RKO (cell line): ENCODE measurements at places on chromosomes 2 and 18.

GRCh38 chr18:50674307-50674980, 114.6 kb downstream of the MAPK4 start:
- no peak for DNase-seq

- DNase-seq = peak; percentile 63
These were observed 866 bp downstream of the CRIM1 start for GRCh38 chr2:36356298-36356989.

DNA sequence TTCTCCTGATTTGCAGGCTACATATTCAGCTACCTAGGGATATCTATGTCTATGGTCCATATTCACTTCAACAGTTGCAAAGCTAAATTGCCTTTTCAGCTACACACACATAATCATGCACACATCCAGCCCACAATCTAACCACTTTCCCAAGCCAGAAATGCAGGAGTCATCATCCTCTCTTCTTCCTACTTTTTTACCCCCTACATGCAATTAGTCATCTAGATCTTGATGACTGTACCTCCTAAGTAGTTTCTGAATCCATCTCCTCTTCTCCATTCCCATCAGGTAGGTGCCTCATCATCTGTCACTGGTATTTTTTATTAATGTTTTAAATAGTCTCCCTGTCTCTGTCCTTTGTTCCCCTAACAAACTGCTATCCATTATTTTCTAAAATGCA, 23.7 kb upstream of the SPRED2 start:
- DNase-seq = peak; percentile 72

- DNase-seq = no peak
These were observed 98.8 kb downstream of the RIF1 start for GRCh38 chr2:151508519-151508918.

DNA sequence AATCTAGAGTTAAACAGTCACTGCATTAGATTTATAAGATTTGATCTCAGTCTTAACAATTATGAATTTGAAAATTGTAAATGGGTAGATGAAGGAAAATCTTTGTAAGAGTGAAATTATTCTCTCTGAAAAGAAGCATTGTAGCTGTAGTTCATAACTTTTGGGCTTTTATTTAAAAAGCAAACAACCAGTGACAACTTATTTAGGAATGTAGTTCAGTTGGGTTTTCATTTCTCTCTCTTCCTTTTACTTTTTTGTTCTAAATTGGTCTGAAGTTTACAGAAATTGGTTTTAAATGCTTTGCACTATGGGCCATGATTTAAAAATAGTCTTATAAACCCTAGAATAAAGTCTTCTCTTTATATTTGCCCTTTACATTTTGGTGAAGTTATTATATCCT, 296.6 kb downstream of the GULP1 start:
- DNase-seq = no peak

DNA sequence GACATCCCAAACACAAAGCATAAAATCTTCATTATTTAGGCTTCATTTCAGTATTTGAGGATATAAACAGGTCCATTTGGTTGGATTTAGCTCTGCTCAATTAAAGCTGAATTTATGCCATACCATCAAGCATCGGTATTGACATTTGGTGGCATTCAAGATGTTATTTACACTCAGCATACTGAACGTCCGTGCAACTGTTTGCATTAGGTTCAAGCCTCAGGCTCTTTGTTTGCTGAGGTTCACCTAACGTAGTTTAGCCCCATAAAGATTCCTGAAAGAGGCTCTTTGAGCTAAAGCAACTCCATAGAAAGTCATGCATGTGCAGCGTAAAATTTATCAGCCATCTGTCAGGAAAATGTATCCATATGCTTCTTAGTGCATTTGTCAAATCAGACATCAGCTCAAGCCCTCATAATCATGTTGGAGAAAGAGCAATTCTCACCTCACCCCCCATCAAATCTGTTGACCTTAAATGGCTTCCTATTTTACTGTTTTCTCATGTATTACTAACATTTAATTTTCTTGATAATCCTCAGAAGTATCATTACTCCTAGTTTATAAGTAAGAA, 366.9 kb downstream of the EPHA4 start:
- no peak for DNase-seq

GRCh38 chr18:12362473-12363174, 14.4 kb downstream of the AFG3L2 start:
- DNase-seq = no peak

- no peak for DNase-seq
These were observed 404.0 kb upstream of the MYT1L start for GRCh38 chr2:2735041-2735440.

DNA sequence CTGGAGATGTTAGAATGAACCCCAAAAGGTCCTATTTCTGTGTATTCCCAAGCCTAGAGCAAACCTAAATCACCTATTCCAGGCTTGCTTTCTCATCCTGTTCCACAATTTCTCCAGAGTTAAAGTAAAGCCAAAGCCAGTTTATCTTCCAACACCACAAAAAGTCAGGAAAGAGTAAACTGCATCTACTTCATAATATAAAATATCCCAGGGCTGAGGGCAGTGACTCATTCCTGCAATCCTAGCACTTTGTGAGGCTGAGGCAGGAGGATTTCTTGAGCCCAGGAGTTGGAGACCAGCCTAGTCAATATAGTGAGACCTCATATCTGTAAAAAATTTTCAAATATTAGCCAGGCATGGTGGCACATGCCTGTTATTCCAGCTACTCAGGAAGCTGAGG, 241.4 kb downstream of the CDH20 start:
- DNase-seq = no peak

DNA sequence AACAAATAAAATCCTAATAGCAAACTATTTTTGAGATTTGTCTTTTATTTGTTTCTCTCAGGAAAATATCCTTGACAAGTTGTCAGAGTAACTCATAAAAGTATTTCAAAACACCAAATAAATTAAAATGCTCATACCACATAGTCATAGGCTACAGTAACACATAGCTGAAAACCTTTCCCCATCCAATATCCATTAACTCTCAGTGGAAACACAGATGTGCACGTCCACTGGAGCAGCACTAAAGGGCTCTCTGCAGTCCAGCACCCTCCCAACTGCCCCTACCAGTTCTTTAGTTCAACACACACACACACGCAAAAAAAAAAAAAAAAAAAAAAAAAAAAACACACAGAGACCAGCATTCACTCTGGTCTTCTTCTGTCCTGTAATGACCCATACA, 879 bp upstream of the XDH start:
- DNase-seq = no peak

DNA sequence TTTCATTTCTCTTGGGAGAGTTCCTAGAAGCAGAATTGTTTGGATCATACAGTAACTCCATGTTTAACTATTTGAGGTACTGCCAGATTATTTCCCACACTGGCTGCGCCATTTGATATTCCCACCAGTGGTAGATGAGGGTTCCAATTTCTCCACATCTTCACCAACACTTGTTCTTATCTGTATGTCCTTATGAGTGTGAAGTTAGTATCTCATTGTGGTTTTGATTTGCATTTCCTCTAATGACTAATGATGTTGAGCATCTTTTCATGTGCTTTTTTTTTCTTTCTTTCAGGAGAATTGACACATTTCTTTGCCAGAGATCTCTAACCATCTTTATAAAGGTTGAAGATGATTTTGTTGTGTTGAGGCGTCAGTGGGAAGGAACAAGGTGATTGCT, 4.1 kb upstream of the MGAT5 start:
- no peak for DNase-seq

DNA sequence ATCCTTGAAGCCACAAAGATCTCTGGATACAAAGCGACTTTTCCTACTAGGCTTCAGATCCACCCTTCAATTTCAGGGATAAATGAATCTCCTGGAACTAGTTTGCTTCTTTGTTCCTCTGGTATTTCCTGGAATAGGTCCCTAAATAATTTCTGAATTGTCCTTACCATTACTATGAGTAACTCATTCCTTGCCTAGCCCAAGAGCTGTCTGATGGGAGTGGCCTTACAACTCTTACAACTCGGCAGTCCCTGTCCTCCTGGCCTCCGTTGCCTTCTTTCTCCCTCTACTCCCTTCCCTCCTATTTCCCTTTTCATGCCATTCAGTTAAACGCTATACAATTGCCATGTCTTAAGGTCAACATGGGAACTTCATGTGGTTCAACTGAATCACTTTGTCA, 98.2 kb upstream of the FHL2 start:
- no peak for DNase-seq

DNA sequence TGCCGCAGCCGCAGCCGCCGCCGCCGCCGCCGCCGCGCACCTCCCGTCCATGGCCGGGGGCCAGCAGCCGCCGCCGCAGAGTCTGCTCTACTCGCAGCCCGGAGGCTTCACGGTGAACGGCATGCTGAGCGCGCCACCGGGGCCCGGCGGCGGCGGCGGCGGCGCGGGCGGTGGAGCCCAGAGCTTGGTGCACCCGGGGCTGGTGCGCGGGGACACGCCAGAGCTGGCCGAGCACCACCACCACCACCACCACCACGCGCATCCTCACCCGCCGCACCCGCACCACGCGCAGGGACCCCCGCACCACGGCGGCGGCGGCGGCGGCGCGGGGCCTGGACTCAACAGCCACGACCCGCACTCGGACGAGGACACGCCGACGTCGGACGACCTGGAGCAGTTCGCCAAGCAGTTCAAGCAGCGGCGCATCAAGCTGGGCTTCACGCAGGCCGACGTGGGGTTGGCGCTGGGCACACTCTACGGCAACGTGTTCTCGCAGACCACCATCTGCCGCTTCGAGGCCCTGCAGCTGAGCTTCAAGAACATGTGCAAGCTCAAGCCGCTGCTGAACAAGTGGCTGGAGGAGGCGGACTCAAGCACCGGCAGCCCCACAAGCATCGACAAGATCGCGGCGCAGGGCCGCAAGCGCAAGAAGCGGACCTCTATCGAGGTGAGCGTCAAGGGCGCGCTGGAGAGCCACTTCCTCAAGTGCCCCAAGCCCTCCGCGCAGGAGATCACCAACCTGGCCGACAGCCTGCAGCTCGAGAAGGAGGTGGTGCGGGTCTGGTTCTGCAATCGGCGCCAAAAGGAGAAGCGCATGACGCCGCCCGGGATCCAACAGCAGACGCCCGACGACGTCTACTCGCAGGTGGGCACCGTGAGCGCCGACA, 2.4 kb downstream of the POU3F3 start:
- DNase-seq = no peak

- no peak for DNase-seq
These were observed 70.6 kb downstream of the GDF7 start for GRCh38 chr2:20737505-20737904.

DNA sequence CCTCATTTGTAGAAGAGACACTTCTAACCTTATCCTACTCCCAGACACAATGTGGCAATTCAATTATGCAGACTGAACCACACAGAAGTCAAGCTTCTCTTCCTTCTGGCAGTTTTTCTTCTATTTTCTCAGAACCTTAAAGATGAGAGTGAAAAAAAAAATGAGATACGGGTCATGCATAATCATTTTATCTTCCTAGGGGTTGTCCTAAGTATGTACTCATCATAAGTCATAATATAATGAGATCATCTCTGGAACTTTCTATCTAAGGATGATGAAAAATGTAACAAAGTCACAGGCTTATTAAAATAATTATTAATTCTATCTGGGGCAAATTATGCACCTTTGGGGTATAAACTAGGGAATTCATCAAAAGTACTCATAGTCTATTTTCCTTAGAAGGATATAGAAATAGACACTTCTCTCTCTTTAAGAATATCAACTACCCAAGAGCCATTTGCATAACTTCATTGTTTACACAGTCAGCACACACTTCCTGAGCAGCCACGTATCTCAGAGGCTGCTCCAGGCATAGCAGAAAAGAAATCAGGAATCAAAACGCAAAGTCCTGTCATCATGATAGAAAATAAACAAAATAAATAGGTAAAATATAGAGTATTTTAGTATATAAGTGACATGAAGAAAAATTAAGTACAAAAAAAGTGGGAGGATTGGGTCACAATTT, 345.9 kb upstream of the SPHKAP start:
- DNase-seq = no peak

DNA sequence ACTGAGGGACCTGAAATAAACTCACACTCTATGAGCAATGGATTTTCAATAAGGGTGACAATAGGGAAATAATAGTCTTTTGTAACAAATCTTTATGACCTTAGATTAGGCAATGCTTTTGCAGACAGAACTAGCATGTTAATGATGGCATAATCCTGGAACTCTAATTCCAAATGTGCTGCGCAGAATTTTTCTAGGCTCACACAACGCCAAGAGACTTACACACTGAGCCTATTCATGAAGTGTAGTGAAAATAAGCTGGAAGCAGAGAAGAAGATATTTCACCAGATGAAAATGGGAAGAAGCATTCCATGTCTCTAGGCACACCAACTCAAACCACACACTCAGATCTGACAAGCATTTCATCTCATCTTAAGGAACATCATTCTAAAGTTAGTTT, 178.5 kb downstream of the L3MBTL4 start:
- no peak for DNase-seq

GRCh38 chr2:130874512-130874911, 37.8 kb downstream of the ARHGEF4 start:
- DNase-seq = no peak

- DNase-seq = no peak
These were observed 109.8 kb downstream of the BABAM2 start for GRCh38 chr2:28000287-28000686.

- no peak for DNase-seq
These were observed 381.2 kb downstream of the LPIN1 start for GRCh38 chr2:12127638-12128037.

DNA sequence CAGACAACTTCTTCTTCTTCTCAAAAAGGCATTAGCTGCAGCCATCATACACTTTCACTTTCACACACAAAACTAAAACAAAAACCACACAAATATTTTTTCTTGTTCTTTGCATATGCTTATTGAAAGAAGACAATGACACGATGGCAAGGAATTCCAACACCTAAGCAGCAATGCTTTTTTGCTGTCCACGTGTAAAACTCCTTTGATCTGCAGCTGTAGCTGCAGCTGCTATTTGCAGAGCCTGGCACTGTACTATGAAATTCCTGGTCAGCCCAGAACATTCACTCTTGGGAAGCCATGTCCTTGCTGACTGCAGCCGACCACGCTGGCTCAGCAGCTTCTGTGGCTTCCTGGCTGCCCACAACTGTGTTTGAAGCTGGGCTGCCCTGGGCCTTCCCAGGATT, 316.2 kb downstream of the CDH2 start:
- no peak for DNase-seq

DNA sequence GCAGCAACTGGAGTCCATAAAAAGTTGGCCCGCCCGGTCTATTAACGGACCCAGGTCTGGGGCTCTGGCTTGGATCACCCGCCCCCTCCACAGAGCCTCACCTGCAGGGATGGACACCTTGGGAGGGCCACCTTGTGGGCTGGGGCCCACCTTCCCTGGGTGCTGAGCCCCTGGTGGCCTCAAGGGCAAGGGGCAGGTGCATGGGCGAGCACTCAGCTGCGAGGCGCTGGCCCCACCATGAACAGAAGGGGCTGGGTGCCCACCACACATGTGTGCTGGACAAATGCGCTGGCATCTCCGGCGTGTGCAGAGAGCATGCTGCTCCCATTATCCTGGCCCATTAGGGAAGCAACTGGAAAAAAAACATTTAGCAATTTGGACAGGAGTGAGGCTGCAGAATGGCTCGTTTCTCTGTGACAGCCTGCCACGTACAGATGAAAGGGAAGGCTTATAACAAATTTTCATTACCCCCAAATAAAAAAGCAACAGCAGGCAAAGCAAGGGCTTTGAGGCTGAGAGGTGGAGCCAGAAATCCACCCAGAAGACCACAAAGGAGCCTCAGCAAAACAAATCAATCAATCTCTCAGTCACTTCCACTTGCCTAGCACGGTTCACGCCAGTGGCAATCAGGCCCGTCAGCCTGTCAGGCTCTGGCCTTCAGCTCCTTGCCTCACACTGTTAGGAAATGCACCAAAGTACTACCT, 253.1 kb upstream of the ZNF521 start:
- DNase-seq = no peak

- no peak for DNase-seq
These were observed 12.0 kb upstream of the GALM start for GRCh38 chr2:38653715-38654527.
